Fibroblast of the aortic adventitia (primary cell): ENCODE measurements at places on chromosomes 4 and X. TPM values are rescaled to one million over a fixed set of nuclear protein-coding genes. Genes with fewer than 3 reads are reported as not detected.

GABRG1 gene
- total RNA-seq, result not detected in 2 replicates

MAGEA9B gene
- total RNA-seq, result not detected in 2 replicates

CXCL1 gene
- total RNA-seq, result 1.3 and 5.2 TPM in 2 replicates

VCX2 gene
- total RNA-seq, result not detected in 2 replicates

STOX2 gene
- 1.1 and 1.5 TPM in 2 replicates for total RNA-seq

FAM9A gene
- total RNA-seq, result not detected in 2 replicates

FHDC1 gene
- total RNA-seq, result 0.09 and 0.16 TPM in 2 replicates

NEUROG2 gene
- not detected in 2 replicates for total RNA-seq

COMMD8 gene
- total RNA-seq, result 15.5 and 43.1 TPM in 2 replicates

WNK3 gene
- total RNA-seq, result 0.27 and 10.5 TPM in 2 replicates

AMTN gene
- total RNA-seq, result not detected in 2 replicates

CXCL6 gene
- total RNA-seq, result 1.4 and 19.0 TPM in 2 replicates

NIPAL1 gene
- total RNA-seq, result 0.08 and 0.90 TPM in 2 replicates

SPANXA1 gene
- not detected in 2 replicates for total RNA-seq

CACNA1F gene
- total RNA-seq, result not detected in 2 replicates

S100P gene
- not detected in 2 replicates for total RNA-seq

SOX3 gene
- not detected in 2 replicates for total RNA-seq

CASK gene
- total RNA-seq, result 24.9 and 104 TPM in 2 replicates

CXCL11 gene
- total RNA-seq, result not detected in 2 replicates

NAP1L3 gene
- 12.4 and 15.8 TPM in 2 replicates for total RNA-seq
